ENCODE measurements at places on chromosomes 12 and 14.

- DNase-seq: no peak
These were observed 107.4 kb upstream of the RGS6 start for GRCh38 chr14:71824816-71825215.

GRCh38 chr12:104864668-104865067 is 93.4 kb downstream of the SLC41A2 start:
- DNase-seq: no peak

- no peak for DNase-seq
These were observed 329.6 kb downstream of the TMTC2 start for GRCh38 chr12:83016218-83016835.

DNA sequence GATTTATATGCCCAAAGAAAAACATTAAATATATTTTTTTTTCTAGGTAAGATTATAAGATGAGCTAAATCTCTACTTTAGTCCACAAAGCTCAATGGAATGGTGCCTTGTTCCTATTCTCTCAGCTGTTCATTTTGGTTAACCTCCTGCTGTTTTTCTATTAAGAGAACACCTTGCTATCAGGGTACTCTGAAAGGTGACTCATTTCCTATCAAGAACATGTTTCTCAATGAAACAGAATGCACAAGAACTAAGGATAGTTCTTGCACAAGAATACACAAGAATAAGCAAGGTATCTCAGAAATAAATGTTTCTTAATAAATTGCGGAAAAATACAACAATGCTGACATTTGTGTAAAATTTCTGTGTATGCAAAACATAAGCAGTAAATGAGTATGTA is 14.1 kb downstream of the ABCD2 start:
- no peak for DNase-seq

DNA sequence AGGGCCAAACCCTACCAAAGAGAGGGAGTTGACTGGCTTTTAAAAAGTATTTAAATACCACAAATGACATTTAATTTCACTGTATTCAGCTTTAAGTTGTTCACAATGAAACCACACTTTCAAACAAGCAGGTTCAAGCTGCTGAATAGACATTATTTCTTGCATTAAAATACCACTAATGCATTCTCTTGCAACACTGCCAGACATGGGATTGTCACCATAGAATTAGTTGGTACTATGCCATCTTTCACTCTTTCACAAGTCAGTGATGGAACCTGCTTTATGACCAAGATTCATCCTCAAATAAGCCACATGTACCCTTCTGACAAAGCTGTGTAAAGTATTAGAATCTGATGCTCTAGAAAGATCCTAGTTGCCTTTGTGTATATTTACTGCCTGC is 239.4 kb downstream of the PAWR start:
- DNase-seq: no peak

DNA sequence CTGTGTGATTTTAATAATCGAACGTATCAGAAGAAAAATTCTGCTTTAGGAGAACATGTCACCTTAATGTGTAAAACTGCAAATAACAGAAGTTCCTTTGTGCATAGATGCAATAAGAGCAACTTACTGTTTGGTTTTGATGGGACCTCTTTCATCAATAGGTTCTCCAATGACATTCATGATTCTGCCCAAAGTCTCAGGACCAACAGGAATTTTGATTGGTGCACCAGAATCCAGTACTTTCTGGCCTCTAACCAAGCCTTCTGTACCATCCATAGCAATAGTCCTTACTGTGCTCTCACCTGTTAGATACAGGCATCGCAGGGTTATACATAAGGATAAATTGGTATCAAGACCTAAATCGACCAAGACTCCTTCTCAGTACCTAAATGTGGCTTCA is 1.1 kb downstream of the ATP5F1B start:
- peak; percentile 20 for DNase-seq

GRCh38 chr14:87952307-87953094 is 40.5 kb downstream of the GALC start:
- no peak for DNase-seq

GRCh38 chr12:117875744-117876435 is 92.9 kb downstream of the KSR2 start:
- peak; percentile 95 for DNase-seq

- DNase-seq: peak; percentile 28
These were observed 78.2 kb downstream of the RBM19 start for GRCh38 chr12:113887906-113888305.

- DNase-seq: peak; percentile 31
These were observed 153.5 kb upstream of the MAX start for GRCh38 chr14:65255583-65256461.

DNA sequence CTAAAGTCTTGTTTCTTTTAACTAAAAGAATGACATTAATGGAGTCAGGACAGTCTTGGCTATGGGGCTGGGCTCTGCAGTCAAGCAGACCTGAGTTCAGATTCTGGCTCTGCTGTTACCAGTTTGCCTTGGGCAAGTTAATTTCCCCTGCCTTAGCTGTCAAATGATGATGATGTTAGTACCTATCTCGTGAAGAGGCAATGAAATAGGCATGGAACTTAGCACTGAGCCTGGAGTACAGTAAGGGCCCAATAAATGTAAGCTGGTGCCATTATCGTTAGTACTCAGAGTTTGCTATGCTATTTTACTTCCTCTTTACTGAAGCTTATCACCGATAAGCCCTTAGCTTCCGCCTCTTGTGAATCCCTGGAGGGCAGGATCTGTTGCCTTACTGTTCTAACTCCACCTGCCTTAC is 8.5 kb downstream of the FBXW8 start:
- peak; percentile 49 for DNase-seq
